Frontal cortex (tissue), 4 donors: ENCODE measurements at places on chromosomes 7 and 10. TPM values are rescaled to one million over a fixed set of nuclear protein-coding genes. Genes with fewer than 3 reads are reported as not detected.

DNA sequence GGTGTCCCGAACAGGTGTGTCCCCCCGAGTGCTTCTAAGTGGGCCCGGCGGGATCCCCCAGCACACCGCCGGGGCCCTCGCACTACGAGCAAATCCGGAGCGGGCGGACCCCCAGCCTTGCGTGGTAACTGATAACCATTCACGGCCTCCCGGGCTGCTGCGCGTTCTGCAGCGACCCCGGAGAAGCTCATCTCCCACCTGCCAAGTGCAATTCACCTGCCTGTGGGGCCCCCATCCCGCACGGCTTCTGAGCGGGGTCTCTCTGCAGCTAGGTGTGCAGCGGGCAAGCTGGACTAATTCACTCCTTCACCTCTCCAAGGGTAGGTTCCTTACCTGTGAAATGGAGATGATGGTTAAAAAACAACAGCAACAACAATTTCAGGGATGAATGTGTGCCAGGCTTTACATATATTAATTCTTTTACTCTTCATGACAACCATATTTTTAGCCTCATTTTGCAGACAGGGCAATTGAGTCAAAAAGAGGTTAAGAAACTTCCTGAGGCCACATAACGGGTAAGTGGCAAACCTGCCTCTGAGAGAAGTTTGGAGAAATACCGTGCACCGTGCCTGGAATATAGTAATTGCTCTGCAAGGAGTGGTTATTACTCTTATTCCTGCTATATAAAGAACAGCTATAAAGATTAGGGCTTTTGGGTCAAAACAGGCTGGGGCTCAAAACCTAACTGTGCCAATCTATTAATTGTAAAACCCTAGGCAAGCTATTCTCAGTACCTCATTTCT, 652 bp upstream of the PODXL start:
- no peak for DNase-seq

DNA sequence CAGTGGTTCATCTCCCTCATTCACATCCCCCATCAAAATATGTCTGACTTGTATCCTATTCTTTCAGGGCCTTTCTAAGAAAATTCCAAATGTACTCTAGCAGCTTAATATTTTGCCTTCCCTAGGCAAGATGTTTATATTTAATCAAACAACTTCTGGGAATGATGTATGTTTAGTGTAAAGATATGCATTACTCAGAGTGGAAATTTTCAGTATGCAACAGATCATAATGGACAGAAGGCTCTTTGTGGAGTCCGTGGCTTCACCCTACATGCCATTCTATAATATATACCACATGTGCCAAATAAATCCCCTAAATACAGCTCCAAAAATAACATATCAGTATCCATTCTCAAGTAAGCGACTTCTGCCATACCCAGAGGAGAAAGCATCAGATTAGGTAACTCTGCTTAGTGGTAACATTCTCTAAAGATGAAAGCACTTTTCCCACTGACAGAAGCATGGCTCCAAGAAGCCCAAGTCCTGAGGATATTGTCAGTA, 316.6 kb downstream of the KCNMA1 start:
- DNase-seq, result no peak

DNA sequence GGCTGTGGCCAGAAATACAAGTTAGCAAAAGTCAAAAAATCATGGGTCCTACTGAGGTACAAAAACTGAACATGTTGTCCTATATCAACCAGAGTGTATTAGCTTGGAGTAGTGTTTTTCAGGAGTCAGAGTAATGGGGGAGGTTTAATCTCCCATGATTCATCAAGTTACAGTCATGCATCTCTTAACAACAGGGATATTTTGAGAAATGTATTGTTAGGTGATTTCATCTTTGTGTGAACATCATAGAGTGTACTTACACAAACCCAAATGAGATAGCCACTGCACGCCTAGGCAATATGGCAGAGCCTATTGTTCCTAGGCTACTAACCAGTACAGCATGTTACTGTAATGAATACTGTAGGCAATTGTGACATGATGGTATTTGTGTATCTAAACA, 14.9 kb upstream of the TES start:
- no peak for DNase-seq

DGKI gene
- 98.6 TPM for total RNA-seq

PAX4 gene
- not detected for total RNA-seq

DNA sequence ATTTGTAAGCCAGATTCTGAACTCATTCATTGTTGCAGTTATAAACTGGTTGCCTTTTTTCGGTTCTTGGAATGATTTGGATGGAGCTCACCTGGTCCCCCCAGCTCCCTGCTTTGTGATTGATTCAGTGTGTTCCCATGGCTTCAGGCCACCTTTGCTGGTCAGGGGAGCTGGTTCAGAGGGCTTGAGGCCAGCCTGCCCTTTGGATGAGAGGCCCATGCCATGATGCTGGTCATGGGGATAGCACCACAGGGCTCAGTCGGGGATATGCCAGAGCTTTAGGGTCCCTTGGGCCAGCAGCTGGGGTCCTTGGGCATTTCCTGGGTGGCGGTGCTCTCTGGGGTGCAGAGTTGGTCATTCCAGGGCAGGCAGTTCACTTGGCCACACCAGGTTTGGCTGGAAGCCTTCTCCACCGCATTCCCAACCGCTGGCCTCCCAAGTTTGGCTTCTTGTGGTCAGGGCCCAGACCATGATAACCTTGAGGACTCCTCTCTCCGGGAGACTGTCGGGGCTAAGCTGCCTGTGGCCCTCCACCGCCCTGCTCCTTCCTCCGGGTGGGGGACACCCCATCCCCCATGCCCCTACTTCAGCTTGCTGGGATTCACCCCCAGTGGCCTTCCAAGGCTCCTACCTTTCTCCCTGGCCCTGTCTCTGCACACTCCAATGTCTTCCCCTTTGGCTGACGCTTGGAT, 65.1 kb downstream of the MGMT start:
- no peak for DNase-seq

DNA sequence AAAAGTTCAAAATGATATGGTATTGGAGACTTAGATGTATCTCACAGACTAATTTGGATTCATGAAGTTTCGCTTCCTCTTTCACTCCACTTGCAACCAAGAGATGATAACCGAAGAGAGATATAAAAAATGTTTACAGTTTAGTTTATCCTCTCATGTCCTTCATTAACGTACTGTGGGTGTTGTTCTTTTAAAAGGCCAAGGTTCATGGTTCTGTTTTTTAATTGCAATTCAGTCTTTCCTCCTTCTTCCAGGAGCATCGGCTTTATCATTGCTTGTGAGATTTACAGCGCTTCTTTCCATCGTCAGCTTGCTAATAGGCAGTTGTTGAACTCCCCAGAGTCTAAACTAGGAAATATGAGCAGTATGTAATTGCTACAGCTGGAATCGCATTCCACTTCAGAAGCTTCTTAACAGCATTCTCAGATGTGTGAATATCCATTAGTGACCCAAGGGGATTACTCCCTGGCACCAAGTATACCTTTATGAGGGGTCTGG, 75.9 kb upstream of the HGF start:
- no peak for DNase-seq

LBX1 gene
- not detected for total RNA-seq

DNA sequence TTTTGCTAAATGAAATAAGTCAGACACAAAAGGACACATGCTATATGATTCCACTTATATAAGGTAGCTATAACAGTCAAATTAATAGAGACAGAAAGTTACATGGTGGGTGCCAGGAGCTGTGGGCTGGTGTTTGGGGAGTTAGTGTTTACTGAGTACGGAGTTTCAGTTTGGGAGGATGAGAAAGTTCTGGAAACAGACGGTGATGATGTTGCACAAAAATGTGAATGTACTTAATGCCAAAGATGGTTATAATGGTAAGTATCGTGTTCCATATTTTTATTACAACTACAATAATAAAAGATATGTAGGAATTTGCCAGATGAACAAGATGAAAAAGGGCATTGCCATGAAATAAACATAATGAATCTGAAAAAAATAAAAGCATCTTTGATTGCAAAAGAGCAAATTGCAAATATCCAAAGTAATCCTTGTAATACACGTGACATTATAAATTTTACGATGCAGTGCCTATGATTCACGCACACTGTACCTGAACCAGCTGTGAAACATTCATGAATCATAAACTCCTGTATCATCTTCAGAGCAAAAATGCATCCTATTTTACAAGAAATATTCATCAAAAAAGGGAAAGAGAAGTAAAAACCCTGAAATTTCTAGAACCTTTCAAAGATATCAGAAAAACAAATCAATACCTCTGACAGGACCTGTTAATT, 676.7 kb downstream of the PCDH15 start:
- DNase-seq, result no peak

- no peak for DNase-seq
Measured at GRCh38 chr10:10421071-10421470, 596.6 kb upstream of the CELF2 start.

SLC29A4 gene
- total RNA-seq, result 14.7 TPM

RAPGEF5 gene
- total RNA-seq, result 90.9 TPM

CLIP2 gene
- 113 TPM for total RNA-seq

- DNase-seq, result no peak
Measured at GRCh38 chr10:48890888-48891850, 48.5 kb downstream of the LRRC18 start.

DNA sequence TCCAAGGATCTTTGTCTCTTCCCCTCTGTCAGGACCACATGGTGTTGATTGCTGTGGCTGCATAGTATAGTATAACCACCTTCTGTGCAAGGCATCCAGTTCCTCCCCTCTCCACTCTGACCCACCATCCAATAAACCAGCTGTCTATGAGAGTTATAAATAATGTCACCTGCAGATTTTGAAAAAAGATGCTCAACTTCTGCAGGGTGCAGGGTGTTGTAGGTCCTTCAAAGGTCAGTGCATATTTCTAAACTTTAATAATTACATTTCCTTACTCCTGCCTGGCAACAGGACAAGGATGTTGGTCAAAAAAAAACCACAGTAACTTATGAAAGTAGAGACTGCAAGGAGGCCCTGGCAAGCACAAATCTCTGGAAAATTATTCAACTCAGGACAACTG, 166.2 kb downstream of the PKD1L1 start:
- no peak for DNase-seq

DNA sequence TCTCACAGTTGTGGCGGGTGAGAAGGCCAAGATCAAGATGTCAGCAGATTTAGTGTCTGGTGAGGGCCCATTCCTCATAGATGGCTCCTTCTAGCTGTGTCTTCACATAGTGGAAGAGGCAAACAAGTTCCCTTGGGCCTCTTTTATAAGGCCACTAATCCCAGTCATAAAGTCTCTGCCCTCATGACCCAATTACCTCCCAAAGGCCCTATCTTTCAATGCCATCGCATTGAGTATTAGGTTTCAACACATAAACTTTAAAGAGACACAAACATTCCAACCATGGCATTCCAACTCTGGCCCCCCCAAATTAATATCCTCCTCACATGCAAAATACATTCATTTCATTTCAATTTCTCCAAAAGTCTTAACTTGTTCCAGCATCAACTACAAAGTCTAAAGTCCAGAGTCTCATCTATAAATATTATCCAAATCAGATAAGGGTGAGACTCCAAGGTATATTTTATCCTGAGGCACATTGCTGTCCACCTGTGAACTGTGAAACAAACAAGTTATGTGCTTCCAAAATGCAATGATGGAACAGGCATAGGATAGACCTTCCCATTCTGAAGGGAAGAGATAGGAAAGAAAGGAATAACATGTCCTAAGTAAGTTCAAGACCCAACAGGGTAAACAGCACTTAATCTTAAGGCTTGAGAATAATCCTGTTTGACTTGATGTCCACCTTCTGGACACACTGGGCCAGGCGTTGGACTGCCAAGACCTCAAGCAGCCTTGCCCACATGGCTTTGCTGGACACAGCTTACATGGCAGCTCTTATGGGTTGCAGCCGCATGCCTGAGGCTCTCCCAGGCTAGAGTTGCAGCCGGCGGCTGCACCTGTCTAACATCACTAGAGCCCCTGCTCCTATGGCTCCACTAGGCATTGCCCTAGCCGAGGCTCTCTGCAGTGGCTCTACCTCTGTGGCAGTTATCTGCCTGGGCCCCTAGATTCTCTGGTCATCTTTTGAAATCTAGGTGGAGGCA, 312.8 kb downstream of the TNS3 start:
- DNase-seq, result no peak

DNA sequence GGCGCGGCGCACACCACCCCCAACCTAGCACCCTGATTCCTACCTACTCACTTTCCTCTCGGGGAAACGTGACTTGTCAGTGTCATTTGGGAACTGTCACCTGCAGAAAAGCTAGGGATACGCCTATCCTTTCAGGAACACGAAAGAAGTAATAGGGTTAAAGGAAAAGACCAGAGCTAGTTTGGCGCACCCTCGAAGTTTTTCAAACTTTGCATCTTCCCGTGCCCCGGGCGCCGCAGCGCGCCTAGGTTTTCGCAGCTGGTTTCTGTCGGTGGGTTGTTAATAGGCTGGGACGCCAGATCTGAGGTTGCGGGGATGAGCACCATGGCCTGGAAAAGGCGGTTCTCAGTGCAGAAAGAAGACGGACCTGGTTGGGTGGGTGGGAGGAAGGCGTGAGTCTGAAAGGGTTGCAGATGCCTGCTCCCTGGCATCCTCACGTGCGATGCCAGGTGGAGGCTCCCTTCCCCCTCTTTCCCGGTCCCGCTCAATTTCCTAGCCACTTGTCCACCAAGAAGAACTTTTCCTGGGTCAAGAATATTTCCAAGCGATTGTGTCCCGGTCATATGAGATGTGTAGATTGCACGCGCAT, 568 bp upstream of the MEOX2 start:
- DNase-seq, result no peak

DNA sequence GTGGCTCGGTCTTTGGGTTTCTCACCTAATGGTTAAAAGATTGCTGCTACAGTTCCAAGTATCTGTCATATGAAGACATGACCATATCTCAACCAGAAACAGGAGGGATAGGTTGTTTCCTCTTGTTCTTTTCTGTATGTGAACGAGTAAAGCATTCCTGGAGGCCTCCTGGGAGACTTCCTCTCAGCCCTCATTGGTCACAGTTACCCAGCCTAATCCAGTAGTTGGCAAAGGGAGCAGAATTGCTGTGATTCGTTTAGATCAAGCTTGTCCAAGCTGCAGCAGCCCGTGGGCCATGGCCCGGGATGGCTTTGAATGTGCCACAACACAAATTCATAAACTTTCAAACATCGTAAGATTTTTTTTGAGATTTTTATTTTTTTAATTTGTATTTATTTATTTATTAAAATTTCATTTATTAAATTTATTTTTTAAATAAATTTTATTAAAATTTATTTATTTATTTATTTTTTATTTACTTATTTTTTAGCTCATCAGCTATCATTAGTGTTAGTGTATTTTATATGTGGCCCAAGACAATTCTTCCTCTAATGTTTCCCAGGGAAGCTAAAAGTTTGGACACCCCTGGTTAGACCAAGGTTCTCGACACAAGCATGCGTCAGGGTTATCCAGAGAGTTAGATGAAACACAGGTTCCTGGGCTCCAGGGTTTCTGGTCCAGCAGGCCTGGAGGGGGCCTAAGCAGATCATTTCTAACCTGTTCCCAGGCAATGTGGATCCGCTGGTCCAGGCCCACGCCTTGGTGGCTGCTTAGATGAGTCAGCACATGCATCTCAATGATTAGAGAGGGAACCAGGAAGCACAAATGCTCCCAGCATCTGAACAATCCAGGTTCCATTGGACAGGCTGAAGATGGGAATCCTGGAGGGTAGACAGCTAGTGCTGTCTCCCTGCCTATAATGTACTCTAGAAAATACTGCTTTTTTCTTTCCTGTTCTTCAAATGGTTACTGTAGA, 25.6 kb downstream of the CDC123 start:
- DNase-seq, result no peak

- DNase-seq, result no peak
Measured at GRCh38 chr7:113810080-113810744, 108.6 kb downstream of the PPP1R3A start.

GRCh38 chr7:153934048-153934447, 118.2 kb upstream of the DPP6 start:
- DNase-seq, result no peak

RNF32 gene
- 1.2 TPM for total RNA-seq
